ENCODE measurements at places on chromosomes 4 and X. TPM values are rescaled to one million over a fixed set of nuclear protein-coding genes. Genes with fewer than 3 reads are reported as not detected.

- DNase-seq, result no peak
These were observed 161.5 kb upstream of the EPHA5 start for GRCh38 chr4:65831828-65832227.

- DNase-seq, result no peak
These were observed 6.6 kb upstream of the FAM53A start for GRCh38 chr4:1690698-1691097.

ANOS1 gene
- total RNA-seq, result 2.3 TPM

DNA sequence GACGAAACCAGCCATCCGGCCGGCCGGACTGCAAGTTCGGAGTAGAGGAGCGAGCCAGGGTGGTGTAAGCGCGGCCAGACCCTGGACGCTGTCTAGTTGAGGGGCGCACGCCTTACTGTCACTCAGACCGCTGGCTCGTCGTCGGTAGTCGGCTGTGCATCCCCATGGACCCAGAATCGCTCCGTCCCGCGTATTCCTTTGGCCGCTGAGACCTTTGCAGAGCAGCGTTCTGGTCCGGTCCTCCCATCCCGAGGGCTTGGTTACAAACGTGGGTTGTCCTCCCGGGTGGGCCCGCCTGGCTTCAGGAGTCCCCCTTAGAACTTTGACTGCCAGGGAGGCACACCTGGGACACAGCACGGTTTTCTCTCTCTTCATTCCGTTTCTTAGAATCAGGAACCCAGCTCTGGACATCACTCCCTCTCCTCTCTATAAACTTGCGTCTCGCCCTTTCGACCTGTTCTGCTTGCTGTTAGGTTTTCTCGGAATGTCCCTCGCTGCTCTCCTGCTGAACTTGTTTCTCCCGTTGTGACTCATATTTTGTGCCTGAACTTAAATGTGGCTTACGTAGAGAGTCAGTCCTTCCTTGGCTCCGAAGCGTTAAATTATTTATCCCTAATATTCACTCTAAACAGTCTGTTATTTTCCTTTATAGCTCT is 672 bp downstream of the PGM2 start:
- DNase-seq, result no peak

F8 gene
- total RNA-seq, result 43.5 TPM

- DNase-seq, result no peak
These were observed 39.1 kb upstream of the ANXA3 start for GRCh38 chr4:78512357-78512920.

DNA sequence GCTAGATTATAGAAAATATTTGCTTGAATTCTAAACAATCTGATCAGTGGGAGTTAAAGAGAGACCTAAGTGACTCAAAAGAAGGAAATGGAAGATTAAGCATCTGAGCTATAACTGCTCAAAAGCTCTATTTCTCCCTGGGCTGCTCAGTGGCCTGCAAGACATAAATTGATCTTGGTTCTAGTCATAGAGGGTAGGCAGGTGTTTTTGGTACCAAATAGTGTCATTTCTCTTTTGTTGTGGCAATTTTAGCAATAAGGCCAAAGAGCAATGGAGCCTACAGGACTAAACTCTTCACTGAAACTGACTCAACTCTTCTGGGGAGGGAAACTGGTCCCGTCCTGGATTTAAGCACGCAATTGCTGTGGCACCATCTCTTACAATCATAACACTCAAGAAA is 33.9 kb upstream of the BMP2K start:
- no peak for DNase-seq

DNA sequence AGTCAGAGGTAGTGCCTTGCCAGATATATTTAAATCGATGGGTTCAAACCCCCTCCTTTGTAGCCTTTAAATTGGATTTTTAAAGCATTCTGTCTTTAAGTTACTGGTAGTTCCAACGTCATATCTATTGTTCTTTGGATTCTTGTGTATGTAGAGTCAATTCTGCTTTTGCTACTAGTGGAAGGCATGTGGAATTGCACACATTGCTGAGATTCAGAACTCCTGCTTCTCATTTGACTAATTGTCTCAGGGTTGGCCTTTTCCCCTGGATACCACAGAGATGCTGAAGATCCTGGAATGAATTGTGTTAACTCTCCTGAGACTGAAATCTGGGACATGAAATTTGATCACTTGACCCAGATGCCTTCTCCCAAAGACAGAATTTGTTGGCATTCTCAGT is 328.3 kb upstream of the RPS6KA3 start:
- no peak for DNase-seq

SORBS2 gene
- 17.5 TPM for total RNA-seq

TCEAL4 gene
- 68.1 TPM for total RNA-seq

GRCh38 chrX:15567886-15568616 is 32.7 kb downstream of the ACE2 start:
- no peak for DNase-seq

DNA sequence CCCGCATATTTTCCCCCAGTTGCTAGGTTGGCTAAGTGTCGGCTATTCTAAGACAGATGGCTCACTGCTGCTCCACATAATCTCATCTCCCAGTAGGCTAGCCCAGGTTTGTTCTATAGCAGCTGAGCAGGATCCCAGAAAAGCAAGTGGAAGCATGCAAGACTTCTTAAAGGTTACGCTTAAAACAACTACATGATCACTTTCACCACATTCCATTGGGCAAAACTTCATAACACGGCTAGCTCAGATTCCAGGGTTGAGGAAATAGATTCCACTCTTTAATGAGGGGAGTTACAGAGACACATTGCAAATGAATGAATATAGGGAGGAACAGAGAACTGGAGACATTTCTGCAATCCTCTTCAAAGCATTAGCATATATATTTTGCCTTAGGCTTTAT is 12.9 kb upstream of the RAB33B start:
- no peak for DNase-seq

AKAP14 gene
- not detected for total RNA-seq

GRCh38 chr4:87141428-87141827 is 79.0 kb downstream of the KLHL8 start:
- no peak for DNase-seq

HMGB2 gene
- total RNA-seq, result 41.4 TPM

DNA sequence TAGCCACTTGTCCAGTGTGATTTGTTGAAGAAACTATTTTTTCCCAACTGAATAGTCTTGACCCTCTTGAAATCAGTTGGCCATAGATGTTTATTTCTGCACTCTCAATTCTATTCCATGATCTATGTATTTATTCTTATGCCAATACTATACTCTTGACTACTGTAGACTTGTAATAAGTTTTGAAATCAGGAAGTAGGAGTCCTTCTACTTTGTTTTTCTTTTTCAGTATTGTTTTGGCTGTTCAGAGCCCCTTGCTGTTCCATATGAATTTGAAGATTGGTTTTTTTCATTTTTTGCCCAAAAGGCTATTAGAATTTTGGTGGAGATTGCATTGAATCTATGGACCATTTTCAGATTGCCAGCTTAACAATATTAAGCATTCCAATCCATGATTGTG is 10.2 kb downstream of the SAP30 start:
- DNase-seq, result no peak

DNA sequence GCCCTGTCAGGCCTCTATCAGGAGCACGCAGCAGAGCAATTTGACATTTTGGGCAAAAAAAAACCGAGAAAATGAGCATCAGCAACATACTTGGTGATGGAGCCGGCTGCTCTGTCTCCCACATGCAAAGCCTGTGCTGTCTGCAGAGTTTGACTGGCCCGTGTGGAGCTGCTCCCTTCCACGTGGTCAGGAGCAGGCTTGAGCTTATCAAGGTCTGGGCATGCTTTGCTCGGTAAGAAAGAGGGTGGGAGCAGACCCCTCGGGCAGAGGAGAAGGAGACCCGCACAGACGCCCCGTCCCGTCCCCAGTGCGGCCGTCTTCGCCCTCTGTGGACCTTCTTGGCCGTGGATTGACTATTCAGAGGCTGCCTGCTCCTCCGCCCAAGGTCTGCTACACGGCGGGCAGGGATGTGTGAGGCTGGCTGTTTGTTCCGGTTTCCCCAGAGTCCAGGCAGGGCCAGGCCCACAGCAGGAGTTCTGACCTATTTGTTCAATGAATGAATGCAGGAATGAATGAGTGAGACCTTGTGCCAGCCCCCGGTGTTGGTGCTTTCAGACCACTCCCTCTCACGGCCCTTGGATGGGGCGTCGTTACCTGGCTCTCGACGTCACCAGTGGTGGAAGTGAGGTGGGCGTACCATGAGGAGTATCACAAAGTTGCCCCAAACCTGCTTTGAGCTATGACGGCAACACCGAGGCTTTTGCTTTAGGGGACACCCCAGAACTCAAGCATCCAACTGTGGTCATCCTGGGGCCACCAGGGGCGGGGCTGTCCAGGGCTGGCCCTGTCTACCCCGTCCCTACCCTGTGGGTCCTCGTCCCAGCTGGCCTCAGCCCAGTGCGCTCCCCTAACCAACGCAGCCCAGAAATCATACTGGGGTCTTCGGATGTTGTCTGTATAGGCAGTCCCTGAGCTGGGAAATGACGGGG is 54.7 kb upstream of the ADRA2C start:
- DNase-seq, result no peak

DNA sequence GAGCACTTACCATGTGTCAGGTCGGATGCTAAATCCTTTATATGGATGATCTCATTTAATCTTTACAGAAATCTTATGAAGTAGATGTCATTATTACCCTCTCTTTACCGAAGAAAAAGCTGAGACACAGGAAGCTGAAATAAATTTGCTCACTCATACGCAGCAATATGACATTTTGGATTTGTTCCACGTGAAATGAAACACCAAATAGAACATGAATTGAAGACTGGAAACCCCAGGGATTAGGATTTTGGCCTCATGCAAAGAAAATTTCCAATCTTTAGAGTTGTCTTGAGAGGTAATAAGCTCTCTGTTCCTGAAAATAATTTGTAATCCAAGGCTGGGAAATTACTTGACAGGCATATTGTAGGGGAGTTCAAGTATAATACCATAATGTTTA is 354.4 kb upstream of the CLNK start:
- no peak for DNase-seq

GRCh38 chr4:4859799-4860599 is 534 bp downstream of the MSX1 start:
- DNase-seq, result no peak

BTK gene
- total RNA-seq, result 11.5 TPM

NHSL2 gene
- total RNA-seq, result 13.3 TPM

IQSEC2 gene
- total RNA-seq, result 15.4 TPM

DNA sequence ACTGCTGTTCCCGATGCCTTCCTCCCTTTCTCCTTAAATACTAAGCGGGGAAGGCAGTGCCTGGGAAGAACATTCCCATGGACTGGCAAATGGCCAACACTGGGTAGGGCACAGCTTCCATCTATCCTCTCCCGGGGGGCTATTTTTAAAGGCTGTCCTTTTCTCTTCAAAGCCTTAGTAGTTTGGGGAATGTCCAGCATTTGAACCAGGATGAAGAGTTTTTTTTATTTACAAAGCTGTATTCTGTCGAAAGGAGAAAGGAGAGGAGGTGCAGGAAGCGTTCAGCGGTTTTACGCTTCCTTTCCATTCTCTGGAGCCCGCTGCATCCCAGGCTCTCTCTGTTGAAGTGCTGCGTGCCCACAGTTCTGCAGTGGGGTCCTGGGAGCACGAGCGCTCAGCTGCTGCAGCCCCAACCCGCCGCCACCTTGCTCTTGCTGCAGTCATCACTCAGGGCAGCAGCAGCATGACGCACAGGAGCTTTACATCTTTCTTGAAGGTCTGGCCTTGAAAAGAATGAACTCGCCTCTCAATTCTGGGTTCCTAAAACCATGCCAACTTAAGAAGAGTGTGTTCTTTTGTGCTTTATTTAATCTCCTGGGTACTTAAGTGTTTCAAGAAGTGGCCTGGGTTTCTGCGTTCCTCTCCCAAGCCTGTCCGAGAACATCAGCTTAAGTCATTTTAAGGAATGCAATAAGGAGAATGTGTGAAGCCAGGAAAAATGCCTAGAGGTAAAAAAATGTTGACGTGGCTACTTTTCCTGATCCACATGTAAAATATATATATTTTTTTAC is 427.2 kb downstream of the MAPK10 start:
- no peak for DNase-seq

HTN1 gene
- not detected for total RNA-seq

DNA sequence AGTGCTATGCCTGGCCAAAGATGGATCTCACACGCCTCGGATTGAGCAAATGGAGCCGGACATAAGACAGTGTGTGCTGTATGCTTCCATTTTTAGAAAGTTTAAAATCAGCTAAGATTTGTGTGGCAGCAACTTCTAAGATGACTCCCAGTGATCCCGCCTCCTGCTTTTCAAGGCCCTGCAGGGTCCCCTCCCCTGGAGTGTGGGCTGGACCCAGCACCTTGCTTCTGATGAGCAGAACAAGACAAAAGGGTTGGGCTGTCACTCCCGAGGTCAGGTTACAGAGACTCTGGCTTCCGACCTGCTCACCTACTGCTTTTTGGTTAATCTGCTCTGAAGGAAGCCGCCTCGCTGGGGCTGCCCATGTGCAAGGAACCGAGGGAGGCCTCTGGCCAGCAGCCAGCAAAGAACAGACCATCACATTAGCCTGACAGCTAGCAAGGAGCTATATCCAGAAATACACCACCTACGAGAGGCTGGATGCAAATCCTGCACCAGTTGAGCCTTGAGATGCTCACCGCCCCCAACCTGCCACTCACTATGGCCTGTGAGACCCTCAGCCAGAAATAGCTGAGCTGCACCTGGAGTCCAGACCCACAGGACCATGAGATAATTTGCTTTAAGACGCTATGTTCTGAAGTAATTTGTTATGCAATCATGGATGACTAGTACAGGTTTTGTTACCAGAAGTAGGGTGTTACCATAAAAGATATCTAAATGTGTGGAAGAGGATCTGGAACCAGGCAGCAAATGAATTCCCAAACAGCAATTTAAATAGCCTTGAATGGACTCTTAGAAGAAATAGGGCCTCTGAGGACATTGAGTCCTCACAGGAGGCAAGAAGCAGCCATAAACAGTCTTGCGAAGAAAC is 47.6 kb downstream of the CRMP1 start:
- DNase-seq, result no peak

GRCh38 chr4:14644580-14645282 is 357.6 kb upstream of the CPEB2 start:
- DNase-seq, result no peak

ZMAT1 gene
- 3.9 TPM for total RNA-seq

CFP gene
- 11.8 TPM for total RNA-seq

ARX gene
- not detected for total RNA-seq

All from mesenteric fat pad (tissue), 1 donor.